ENCODE measurements at places on chromosomes 3 and 15.

DNA sequence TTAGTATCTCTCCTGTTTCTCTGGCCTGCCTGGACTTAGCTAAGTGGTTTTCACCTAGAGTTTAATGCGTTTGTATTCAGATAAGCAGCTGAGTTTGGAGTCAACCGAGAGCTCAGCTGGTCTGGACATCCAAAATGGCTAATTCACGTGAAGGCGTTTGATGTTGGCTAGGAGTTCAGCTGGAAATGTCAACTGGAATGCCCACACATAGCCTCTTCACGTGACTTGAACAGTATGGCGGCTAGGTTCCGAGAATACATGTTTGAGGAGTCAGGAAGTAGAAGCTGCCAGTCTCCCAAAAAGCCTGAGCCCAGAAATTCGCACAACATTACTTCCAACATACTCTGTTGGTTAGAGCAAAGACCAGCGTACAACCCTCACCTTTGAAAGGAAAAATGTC lies 2.2 kb downstream of the USP8 start:
- no peak for DNase-seq

- DNase-seq: peak; percentile 35
Measured at GRCh38 chr3:149771652-149772271, 19.5 kb upstream of the COMMD2 start.

DNA sequence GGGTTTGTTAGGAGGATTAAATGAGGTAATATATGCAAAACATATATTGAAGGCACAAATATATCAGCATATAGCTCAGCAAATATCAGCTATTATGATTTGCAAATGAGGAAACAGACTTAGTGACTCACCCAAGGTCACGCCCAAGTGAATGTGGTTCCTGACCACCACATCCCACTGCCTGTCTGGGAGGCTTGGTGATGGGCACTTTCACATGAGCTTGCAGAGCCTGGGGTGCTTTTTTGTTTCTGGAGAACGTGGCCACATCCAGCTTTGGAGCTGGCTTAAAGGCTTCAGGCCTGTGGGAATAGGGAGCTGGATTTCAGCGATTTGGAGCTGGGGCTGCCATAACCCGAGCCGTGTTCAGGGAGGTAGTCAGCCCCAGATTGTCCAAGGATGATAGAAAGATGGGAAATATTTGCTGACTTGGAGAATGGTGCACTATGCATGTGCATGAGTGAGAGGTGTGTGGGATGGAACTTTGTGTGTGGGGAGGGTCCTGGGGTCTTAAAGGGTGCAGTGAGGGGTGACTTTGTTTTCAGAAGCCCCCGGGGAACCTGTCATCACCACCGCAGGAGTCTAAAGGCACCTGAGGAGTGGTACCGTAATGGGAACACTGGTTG lies 12.0 kb upstream of the FGD5 start:
- DNase-seq: no peak

DNA sequence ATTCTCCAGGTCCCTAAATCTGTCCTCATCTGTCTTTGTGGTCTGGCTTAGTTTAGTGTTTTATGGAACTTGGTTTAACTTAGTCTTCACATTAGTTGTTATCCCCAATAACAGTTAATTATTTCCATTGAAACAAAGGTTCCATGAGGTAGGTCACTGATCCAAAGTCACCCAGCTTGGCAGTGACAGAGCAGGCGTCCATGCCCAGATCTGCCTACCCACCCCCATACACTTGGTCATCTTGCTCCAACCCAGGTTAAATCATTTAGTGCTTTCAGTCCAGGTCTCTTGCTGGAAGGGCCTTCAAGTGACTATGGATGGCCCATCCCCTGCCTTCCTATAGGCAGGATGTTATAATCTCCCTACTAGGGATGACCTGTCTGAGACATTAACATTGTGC lies 127.4 kb downstream of the MYRIP start:
- no peak for DNase-seq

GRCh38 chr3:188854772-188855149 lies 317.0 kb upstream of the TPRG1 start:
- no peak for DNase-seq

DNA sequence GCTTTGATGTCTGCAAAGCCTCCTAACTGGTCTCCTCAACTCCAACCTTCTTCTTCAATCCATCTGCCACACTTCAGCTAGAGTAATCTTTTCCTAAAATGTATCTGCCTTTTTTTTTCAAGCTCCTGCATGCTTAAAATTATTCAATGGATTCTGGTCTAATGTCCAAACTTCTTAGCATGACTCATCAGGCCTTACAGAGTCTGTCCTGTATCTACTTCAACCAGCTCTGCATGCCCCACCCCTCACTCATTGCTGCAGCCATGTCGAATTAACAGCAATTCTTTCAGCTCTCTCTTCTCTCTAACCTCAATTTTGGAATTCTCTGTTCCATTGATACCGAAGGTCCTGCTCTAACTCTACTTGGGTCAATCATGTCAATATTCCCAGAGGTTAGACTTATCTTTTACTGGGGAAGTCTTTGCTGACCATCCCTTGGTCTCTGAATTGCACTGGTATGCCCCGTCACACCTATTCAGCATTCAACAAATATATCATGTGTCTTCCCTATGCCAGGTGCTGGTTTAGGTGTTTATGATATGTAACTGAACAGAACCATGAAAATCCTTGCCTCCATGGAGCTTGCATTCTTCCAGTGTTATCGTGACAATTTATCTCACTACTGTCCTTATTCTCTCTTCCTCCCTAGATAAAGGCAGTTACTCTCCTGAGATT lies 88.5 kb upstream of the NANOGP8 start:
- DNase-seq: no peak

DNA sequence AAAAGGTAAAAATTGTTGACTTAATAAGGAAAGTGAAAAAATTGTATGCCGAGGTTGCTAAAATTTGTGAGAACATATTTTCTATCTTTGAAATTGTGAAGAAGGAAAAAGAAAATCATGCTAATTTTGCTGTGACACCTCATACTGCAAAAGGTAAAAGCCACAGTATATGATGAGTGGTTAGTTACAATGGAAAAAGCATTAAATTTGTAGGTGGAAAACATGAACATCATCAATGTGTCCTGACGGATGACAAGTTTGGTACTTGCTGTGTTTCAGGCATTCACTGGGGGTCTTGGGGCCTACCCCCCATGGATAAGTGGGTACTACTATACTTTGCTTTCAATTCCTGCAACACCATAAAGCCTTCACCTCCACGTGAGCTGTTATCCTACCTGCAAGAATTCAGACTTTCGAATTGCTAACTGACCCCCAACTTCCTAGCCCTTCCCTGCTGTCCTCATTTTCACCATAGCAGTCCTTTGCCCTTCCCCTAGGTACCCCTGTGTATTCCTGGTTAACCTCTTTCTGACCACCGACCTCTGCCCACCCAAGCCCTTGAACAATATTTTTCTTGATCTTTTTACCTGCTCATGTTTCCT lies 62.4 kb downstream of the RAB7A start:
- DNase-seq: no peak

DNA sequence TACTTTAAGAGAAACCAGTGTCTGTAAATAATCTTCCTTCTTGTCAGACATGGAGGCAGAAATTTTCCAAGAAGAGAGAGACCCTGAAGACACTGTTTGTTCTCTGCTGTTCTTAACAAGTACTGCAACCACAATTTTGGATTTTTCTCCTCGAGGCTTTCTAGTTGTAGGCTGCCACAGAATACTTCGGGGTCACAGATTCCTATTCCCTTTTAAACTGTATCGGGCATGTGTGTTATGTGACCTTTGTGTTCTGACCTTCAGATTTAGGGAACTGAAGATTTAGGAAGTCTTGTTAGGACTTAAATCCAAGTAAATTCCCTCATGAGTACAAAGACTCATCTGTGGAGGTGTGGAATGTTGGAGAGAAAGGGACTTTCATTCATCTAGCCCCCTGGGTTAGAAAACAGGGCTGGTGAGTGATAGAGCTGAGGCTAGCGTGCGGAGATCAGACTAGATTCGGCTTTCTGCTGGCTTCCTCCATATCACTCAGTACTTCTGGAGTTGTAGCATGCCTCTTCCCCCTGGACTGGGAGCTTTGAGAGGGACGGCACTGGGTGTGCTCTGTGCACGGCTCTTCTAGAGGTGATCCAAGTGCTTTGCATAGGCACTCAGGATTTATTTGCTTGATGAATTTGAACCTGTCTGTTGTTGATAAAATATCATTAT lies 237.0 kb downstream of the LPP start:
- no peak for DNase-seq

DNA sequence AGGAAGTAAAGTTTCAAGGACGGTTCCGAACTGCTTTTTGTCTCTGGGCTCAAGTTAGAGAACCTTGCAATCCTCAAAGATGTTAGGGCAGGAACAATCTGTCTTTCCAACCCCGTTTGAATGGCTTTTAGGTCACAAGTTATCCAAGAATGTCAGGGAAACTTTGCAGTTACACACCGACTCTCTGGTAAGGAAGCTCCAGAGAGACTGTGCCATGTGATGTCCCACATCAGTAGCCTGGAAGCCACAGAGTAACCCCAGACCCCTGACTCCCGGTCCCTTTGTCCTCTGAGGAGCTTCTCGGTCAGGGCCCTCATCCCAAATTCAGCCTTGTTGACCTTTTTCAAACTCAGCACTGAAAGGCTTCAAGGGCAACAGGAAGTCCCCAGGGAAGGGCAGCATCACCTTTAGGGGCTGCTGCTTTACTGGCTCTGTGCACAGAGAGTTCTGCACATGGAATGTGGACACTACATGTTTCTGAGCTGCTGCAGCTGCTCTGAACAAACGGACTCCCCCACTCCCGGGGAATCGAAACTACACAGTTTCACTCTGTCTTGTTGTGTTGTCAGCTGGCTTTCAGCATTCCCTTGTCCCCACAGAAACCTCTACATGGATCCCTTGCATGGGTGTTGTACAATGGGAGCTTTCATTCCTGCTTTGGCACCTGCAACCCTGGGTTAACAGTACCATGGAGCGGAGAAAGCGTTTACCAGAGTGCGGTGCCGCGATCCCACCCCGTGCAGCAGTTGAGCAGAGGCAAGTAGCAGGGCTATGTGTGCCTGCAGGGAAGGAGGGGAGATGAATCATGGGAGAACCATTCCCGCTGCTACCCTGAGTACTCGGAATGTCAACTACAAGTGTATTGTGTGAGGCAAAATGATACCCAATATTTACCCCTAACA lies 408.2 kb upstream of the THBS1 start:
- peak; percentile 59 for DNase-seq

DNA sequence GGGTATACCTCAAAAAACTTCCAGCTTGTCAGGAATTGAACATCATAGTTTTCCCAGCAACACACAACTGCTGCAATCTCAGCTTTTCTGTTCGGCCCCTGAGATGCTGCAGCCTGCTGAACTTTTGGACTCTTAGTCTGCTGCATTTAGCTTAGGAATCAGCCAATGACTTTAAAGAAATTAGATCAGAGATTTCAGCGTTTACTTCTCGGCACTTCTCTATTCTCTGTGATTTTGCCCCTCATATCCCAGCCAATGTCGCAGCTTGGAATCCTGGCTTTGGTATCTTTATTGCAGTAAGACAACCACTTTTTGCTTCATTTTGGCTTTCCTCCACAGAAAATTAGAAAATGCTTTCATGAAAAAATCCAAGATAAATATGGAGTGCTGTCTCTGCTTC lies 86.3 kb upstream of the MCTP2 start:
- no peak for DNase-seq

GRCh38 chr3:131846296-131846924 lies 188.4 kb downstream of the CPNE4 start:
- no peak for DNase-seq

GRCh38 chr3:156587760-156588069 lies 32.8 kb upstream of the SSR3 start:
- DNase-seq: no peak

GRCh38 chr3:37793889-37794591 lies 67.6 kb upstream of the CTDSPL start:
- DNase-seq: no peak

DNA sequence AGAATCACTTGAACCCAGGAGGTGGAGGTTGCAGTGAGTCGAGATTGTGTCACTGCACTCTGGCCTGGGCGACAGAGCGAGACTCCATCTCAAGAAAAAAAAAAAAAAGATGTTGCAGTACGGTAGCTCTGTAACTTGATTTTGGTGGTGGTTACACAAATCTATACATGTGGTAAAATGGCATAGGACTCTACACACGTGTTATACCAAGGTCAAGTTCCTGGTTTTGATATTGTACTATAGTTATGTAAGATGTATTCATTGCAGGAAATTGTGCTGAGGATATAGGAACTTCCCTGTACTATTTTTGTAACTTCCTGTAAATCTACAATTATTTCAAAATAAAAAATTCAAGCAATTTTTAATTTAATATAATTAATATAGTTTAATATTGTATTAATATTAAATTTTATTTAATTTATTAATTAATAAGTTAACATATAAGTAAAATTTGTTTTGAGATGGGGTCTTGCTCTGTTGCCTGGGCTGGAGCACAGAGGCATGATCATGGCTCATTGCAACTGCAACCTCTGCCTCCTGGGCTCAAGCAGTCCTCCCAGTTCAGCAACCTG lies 9.9 kb downstream of the MYD88 start:
- no peak for DNase-seq

DNA sequence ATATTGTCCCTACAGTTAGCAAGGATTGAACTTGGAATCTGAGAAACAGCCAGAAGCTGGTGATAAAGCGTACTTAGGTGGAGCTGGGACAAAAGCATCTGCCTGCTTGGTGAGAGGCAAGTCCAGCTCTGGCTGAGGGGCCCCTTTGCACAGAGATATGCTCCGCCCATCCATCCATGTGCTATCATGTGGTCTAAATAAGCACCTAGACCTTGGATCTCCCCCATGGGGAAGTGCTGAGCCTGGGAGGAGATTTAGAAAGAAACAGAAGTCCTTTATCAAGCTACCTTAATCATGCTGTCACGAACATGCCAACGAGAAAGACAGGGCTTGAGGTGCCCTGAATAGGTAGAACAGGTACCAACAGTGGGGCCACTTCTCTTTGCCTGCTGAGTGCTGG lies 369.5 kb downstream of the FOXP1 start:
- DNase-seq: no peak

- DNase-seq: no peak
Measured at GRCh38 chr3:188683032-188683521, 488.7 kb upstream of the TPRG1 start.

- DNase-seq: no peak
Measured at GRCh38 chr3:45064512-45065372, 38.6 kb downstream of the CLEC3B start.

GRCh38 chr3:7707187-7707586 lies 794.4 kb upstream of the LMCD1 start:
- DNase-seq: no peak

- no peak for DNase-seq
Measured at GRCh38 chr3:174294616-174295015, 564.5 kb upstream of the NAALADL2 start.

DNA sequence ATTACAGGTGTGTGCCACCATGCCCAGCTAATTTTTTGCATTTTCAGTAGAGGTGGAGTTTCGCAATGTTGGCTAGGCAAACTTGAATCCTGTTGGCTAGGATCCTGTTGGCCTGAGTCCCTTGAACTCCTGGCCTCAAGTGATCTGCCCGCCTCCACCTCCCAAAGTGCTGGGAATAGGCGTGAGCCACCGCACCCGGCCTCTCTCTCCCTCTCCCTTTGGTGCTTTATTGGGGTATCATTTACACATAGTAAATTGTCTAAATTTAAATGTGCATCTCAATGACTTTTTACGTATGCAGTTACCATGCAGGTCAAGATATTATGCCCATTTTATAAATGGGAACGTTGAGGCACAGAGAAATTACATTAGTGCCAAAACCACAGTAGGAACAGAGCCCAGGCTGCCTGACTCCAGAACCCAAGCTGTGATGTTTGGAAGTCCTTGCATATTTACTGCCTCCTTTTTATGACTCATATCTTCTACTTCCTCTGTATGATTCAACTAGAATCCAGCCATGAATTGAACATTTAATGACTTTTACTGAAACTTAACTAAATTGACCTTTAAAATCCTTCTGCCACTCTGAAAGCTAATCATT lies 34.0 kb upstream of the RPP14 start:
- no peak for DNase-seq
